ENCODE measurements at places on chromosomes 11 and 22. TPM values are rescaled to one million over a fixed set of nuclear protein-coding genes. Genes with fewer than 3 reads are reported as not detected.

APOL5 gene
- not detected for polyA plus RNA-seq

AMBRA1 gene
- polyA plus RNA-seq: 25.3 TPM

SHANK2 gene
- 34.8 TPM for polyA plus RNA-seq

LMNTD2 gene
- polyA plus RNA-seq: 2.5 TPM

POU2AF3 gene
- polyA plus RNA-seq: 8.0 TPM

ANKK1 gene
- polyA plus RNA-seq: 0.60 TPM

SYT13 gene
- polyA plus RNA-seq: 12.6 TPM

SSRP1 gene
- 200 TPM for polyA plus RNA-seq

CHADL gene
- polyA plus RNA-seq: 2.7 TPM

TIMP3 gene
- polyA plus RNA-seq: 121 TPM

C22orf15 gene
- 2.7 TPM for polyA plus RNA-seq

KDM4D gene
- polyA plus RNA-seq: 2.2 TPM

PRR33 gene
- 0.08 TPM for polyA plus RNA-seq

KIRREL3 gene
- polyA plus RNA-seq: 2.1 TPM

POLDIP3 gene
- polyA plus RNA-seq: 117 TPM

HTR3A gene
- polyA plus RNA-seq: not detected

C11orf86 gene
- polyA plus RNA-seq: not detected

ADAMTS15 gene
- polyA plus RNA-seq: 54.1 TPM

CSNK1E gene
- 150 TPM for polyA plus RNA-seq

SYCE3 gene
- polyA plus RNA-seq: not detected

OR8D1 gene
- not detected for polyA plus RNA-seq

A4GALT gene
- 16.8 TPM for polyA plus RNA-seq

PDE3B gene
- 10.5 TPM for polyA plus RNA-seq

MS4A6E gene
- not detected for polyA plus RNA-seq

RAB3IL1 gene
- polyA plus RNA-seq: 18.7 TPM

CECR2 gene
- polyA plus RNA-seq: 23.2 TPM

CLDN5 gene
- polyA plus RNA-seq: 17.5 TPM

FAM227A gene
- polyA plus RNA-seq: 12.0 TPM

RNF215 gene
- polyA plus RNA-seq: 22.2 TPM

TSGA10IP gene
- 0.23 TPM for polyA plus RNA-seq

SCGB1D2 gene
- polyA plus RNA-seq: 0.80 TPM

OSBP2 gene
- 5.5 TPM for polyA plus RNA-seq

CNTF gene
- 2.0 TPM for polyA plus RNA-seq

CHORDC1 gene
- polyA plus RNA-seq: 60.3 TPM

PIWIL4 gene
- polyA plus RNA-seq: 4.7 TPM

Data from left kidney (tissue), 8 donors.